ENCODE measurements at places on chromosomes 13 and 19. TPM values are rescaled to one million over a fixed set of nuclear protein-coding genes. Genes with fewer than 3 reads are reported as not detected.

The ZNF578 gene
- 0.78 TPM for total RNA-seq

The PGLYRP2 gene
- total RNA-seq = not detected

The ZNF490 gene
- total RNA-seq = 6.9 TPM

The CCDC122 gene
- 2.0 TPM for total RNA-seq

- DNase-seq = no peak
Observed at GRCh38 chr13:109152311-109152820, 523.0 kb downstream of the MYO16 start.

GRCh38 chr19:3270902-3271301 lies 46.4 kb downstream of the CELF5 start:
- DNase-seq = peak; percentile 58

- DNase-seq = no peak
Observed at GRCh38 chr13:93925990-93926389, 553.5 kb downstream of the DCT start.

- DNase-seq = peak; percentile 81
Observed at GRCh38 chr19:50728084-50728737, 5.0 kb downstream of the CLEC11A start.

- no peak for DNase-seq
Observed at GRCh38 chr19:5093948-5094718, 125.2 kb downstream of the KDM4B start.

- no peak for DNase-seq
Observed at GRCh38 chr19:17220207-17220758, 5.1 kb downstream of the USE1 start.

DNA sequence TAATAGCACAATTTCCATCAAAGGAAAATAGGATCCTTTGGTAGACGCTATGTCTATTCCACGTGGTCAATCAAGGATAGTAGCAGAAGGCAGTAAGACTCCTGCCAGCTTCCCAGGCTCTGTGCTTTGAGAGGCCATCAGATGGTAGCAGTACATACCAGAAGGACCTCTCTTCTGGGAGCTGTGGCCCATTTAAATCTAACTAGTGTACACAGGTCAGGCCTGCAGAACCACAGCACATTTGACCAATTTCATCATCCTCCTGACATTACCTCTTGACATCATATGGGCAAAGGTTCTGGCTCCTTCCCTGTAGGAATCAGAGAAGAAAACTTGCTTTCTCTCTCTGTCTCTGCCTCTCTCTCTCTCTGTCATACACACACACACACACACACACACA lies 229.6 kb upstream of the HTR2A start:
- no peak for DNase-seq

DNA sequence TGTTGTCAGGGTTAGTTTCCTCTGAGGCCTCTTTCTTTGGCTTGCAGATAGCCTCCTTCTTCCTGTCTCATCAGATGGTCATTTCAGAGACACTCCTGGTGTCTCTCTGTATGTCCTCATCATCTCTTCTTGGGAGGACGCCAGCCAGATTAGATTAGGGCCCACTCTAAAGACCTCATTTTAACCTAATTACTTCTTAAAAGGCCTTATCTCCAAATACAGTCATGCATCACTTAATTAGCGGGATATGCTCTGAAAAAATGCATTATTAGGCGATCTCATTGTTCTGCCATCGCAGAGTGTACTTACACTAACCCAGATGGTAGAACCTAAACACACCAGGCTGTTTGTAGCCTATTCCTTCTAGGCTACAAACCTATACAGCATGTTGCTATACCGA lies 89.0 kb downstream of the CDK8 start:
- no peak for DNase-seq

DNA sequence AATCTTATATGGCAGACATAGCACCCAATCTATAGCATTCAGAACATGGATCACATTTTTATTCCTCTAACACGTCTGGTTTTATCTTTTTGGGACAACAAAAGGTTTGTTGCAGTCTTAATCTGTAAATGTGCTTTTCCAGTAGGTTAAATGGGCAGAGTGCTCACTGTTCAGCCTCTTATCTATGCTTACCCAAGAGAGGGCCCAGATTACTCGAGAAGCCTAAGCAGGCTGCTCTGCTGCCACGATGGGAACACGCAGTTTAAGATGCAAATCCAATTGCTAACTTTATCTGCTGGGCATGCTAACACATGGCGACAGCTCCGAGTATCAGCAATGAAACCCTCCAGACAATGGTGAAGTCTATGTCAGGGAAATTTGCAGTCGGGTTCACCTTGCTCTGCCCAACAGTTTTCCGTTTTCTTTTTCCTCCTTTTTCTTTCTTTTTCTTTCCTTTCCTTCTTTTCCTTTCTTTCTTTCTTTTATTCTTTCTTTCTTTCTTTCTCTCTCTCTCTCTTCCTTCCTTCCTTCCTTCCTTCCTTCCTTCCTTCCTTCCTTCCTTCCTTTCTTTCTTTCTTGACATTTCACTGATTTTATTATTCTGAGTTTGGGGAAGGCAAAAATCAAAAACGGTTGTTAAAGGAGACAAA lies 115.3 kb downstream of the RBM26 start:
- DNase-seq = no peak

DNA sequence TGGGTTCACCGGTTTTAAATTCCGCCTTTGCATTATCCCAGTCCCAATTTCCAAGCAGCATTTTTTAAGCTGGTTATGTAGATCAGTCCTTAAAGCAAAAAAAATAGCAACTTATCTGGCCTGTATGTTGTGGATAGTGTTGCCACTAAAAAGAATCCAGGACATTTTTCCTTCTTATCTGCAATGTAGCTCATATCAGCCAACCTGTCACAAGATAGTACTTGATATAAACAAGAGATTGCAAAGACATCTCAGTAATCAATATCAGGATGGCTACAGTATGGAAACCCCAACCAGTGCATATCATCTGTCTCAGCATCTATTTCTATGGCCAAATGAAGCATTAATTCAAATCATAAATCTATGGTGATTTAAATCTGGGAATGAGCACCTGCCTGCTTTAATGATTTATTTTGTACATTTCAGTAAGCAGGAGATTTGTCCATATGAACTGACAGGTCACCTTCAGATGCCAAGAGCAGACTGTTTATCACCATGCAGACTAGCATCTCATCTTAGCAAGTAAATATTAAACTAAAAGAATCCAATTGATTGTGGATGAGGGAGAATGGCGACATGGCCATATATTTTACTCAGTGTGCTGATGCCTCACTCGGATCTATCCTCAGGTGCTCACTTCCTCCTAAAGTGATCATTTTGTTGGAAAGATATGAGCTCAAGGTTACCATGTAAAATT lies 240.4 kb downstream of the DACH1 start:
- no peak for DNase-seq
